Smooth muscle cell of trachea (primary cell): ENCODE measurements at places on chromosomes 5 and 9. TPM values are rescaled to one million over a fixed set of nuclear protein-coding genes. Genes with fewer than 3 reads are reported as not detected.

Gene SH3TC2
- 1.5 and 3.3 TPM in 2 replicates for total RNA-seq

Gene SPINK5
- total RNA-seq = not detected in 2 replicates

Gene DBH
- total RNA-seq = not detected in 2 replicates

Gene SLCO6A1
- not detected in 2 replicates for total RNA-seq

Gene CSNK1G3
- 42.2 and 63.3 TPM in 2 replicates for total RNA-seq

Gene ANKRD55
- under 0.01 TPM in 1 of 2 replicates, not detected in the other for total RNA-seq

Gene PRSS3
- 11.1 and 13.2 TPM in 2 replicates for total RNA-seq

Gene LCN9
- total RNA-seq = not detected in 2 replicates

Gene TAF1L
- under 0.01 TPM in 2 replicates for total RNA-seq

Gene SLC6A18
- not detected in 2 replicates for total RNA-seq

Gene GADD45G
- 3.1 TPM in 1 of 2 replicates, not detected in the other for total RNA-seq

Gene PGM5
- total RNA-seq = 88.8 and 110 TPM in 2 replicates

Gene DND1
- 0.17 and 0.29 TPM in 2 replicates for total RNA-seq

Gene FBXO10
- 9.9 and 23.0 TPM in 2 replicates for total RNA-seq

Gene SPINK13
- not detected in 2 replicates for total RNA-seq

Gene PCDHGA9
- total RNA-seq = 7.4 and 8.0 TPM in 2 replicates

Gene OGN
- 17.5 and 19.6 TPM in 2 replicates for total RNA-seq

Gene KLHL3
- 1.2 and 3.8 TPM in 2 replicates for total RNA-seq

Gene RAB14
- 20.7 and 39.7 TPM in 2 replicates for total RNA-seq

Gene MLANA
- total RNA-seq = not detected in 2 replicates

Gene DOLK
- 28.2 and 40.9 TPM in 2 replicates for total RNA-seq

Gene BARX1
- total RNA-seq = not detected in 2 replicates

Gene GARIN3
- total RNA-seq = not detected in 2 replicates

Gene ZNF608
- 13.4 and 17.3 TPM in 2 replicates for total RNA-seq

Gene ITK
- not detected in 2 replicates for total RNA-seq

Gene IL13
- total RNA-seq = not detected in 2 replicates

Gene MUSK
- 1.7 and 1.9 TPM in 2 replicates for total RNA-seq

Gene ANKRD20A1
- 0.73 TPM in 1 of 2 replicates, not detected in the other for total RNA-seq

Gene TDRD7
- 8.8 and 13.5 TPM in 2 replicates for total RNA-seq

Gene ANKDD1B
- total RNA-seq = 0.29 and 1.3 TPM in 2 replicates

Gene IFNA2
- not detected in 2 replicates for total RNA-seq

Gene ECSCR
- 0.33 and 1.2 TPM in 2 replicates for total RNA-seq

Gene C9orf85
- 14.9 and 19.5 TPM in 2 replicates for total RNA-seq

Gene ADAMTSL2
- under 0.01 and 0.15 TPM in 2 replicates for total RNA-seq

Gene NTNG2
- total RNA-seq = 2.0 and 4.8 TPM in 2 replicates

Gene OBP2B
- not detected in 2 replicates for total RNA-seq

Gene ANKRD34B
- not detected in 2 replicates for total RNA-seq
